ENCODE measurements at places on chromosomes 13 and 19. TPM values are rescaled to one million over a fixed set of nuclear protein-coding genes. Genes with fewer than 3 reads are reported as not detected.

Gene LRCH1
- 16.4 TPM for total RNA-seq

DNA sequence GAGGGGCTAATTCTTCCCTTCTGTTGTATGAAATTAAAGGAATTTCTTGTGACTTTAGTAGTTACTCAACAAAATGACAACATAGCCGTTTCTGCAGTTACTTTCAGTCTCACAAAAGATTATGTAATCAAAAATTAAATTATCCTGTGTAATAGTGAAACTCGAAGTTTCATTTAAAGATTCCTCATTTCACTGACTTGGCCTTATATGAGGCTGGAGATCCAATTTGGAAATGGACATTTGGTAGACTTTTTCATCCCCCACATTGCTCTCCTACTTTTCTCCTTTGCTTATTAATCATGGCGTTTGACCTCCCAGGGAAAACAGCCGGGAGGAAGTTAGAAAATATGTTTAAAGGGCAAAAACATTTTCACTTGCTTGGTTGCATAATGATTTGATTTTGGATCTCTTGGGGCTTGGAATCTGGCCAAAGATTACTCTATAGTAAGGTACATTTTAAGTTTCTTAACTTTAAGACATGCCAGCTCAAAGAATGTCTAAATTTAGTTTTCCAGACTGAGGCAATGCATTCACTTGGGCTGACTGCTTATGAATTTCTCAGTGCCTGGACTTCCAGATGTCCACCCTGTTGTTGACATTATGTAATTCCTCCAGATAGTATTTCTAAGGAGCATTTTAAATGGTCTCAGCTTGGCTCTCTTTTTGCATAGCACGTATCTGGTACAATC is 1364.9 kb upstream of the MIR17HG start:
- DNase-seq: no peak

GRCh38 chr19:48540110-48540509 is 11.9 kb upstream of the SULT2B1 start:
- no peak for DNase-seq

Gene USHBP1
- total RNA-seq: 0.11 TPM

Gene FBXL3
- total RNA-seq: 28.4 TPM

Gene TEX26
- not detected for total RNA-seq

DNA sequence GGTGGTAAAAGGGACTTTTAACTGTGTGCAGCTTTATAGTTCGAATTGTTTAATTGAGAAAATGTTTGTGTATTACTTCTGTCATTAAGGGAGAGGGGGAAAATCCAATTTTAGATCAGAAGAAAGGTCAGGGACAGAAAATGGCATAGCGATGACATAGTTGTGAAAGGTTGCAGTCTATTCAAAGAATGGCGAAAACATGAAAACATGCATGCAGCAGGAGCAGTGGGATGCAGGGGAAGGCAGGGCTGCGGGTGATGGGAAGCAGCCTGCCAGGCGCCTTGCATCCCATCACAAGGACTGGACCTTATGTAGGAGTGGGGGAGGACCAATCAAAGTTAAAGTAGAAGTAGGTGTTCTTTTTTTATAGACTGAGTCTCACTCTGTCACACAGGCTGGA is 125.9 kb downstream of the CDK8 start:
- DNase-seq: no peak

- no peak for DNase-seq
These were observed 148.6 kb upstream of the SOX21 start for GRCh38 chr13:94860981-94861407.

GRCh38 chr13:20331949-20332348 is 99.8 kb upstream of the GJB6 start:
- DNase-seq: no peak

DNA sequence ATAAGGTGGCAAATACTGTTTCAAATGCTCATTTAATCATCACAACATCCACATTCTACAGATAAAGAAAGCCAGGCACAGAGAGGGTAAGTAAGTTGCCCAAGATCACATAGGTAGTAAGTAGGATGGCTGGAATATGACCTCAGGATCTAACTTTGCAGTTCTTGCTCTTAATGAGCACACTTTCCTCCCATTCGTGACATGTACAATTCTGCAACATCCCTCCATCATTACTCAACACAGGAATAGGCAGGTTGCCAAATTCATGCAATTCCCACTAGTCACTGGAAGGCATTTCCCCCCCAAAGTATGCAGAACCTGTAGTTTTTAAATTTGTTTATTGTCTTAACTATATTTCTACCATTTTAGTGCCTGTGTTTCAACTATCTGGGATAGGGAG is 109.2 kb downstream of the OLFM4 start:
- DNase-seq: no peak

Gene GPR180
- total RNA-seq: 8.6 TPM

Gene SLITRK1
- total RNA-seq: not detected

Gene NXNL1
- total RNA-seq: not detected

Gene ZNF835
- 4.5 TPM for total RNA-seq

DNA sequence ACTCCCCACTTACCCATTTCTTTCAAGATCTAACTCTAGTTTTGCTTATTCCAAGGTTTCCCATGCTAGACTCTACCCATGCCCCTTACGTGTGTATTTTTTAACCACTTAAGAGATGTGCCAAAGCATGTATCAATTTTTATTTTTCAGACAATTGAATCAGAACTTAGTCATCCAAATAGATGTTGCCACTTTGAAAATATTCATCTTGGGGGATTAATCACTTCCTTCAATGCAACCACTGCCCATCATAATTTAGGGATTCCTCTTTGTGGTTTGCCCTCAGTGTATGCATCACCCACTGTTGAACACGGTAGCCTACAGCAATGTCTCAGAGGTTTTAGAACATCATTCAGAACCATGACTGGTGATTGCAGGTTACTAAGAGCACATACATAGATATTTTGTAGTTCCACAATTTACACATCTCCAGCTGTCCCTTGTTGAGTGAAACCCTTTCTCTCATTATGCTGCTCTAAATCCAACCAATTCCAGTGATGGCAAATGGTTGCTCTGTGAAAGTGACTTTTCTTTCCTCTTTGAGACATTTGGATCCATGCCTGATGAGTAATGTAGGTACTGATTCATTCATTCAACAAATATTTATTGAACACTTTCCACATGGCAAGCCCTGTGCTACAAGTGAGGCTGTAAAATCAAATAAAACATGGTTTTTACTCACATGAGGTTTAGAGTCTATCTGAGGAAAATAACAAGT is 60.6 kb upstream of the SERP2 start:
- DNase-seq: peak; percentile 47

- no peak for DNase-seq
These were observed 19.7 kb downstream of the ZNF536 start for GRCh38 chr19:30391554-30392551.

Gene GRIK5
- total RNA-seq: 1.7 TPM

GRCh38 chr13:66558506-66558905 is 671.6 kb downstream of the PCDH9 start:
- no peak for DNase-seq

DNA sequence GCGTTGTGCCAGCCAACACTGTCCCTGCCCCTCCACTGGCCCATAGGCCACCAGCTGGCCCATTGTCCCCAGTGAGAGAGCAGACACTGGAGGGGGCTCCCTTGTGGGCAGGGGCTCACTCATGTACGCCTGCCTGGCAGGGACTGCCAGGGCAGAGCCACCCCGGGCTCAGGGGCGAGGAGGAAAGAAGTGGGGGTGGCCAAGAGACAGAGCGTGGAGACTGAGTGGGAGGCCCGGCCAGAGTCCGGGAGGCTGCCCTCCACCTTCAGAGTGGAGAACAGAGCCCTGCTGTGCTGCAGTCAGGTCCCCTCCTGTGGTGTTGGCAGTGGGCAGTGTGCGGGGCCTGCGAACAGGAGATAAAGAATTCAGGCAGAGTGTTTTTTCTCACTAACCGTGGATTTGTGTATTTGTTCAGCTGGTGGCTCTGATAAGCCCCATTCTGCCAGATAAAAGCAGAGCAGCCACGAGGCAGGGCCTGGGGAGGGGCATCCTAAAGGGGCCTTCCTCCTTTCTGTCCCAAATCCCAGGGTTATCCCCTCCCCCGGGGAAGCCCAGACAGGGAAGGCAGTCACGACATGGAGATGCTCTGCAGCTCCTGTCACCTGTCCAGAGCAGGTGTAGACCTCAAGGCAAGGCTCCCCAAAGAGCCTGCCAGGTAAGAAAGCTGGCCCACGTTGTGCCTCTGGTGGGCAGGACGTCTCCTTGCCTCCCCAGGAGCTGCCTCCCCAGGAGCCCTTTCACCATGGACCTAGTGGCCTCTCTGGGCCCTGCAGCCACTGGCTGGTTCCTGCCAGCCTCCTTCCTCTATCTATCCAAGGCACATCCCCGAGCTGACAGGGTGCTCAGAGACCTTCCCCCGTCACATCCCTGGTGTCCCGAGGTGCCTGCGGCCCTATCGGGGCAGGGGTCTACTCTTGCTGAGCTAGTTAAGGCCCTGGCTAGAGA is 33.0 kb downstream of the LYL1 start:
- DNase-seq: no peak

- DNase-seq: no peak
These were observed 50.0 kb downstream of the TEX26 start for GRCh38 chr13:30982506-30982905.

GRCh38 chr13:53782488-53782961 is 753.9 kb downstream of the OLFM4 start:
- DNase-seq: peak; percentile 21

DNA sequence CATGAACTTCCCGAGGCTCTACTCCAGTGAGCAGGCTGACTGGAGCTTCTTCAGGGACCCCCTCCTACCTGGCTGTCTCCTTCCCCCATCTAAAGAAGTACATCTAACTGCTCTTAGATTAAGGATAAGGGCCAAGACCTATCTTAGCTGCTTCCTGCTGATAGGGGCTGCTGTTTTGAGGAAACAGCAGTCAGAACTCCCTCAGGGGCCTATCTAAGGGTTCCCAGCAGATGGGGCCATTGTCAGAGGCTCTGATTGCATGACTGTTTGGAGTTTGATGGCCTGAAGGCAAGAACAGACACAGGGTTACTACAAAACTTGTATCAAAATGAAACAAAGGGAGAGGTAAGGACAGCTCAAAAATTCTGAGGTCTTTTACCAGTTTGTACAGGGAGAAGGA is 2636.9 kb upstream of the PCDH20 start:
- no peak for DNase-seq

DNA sequence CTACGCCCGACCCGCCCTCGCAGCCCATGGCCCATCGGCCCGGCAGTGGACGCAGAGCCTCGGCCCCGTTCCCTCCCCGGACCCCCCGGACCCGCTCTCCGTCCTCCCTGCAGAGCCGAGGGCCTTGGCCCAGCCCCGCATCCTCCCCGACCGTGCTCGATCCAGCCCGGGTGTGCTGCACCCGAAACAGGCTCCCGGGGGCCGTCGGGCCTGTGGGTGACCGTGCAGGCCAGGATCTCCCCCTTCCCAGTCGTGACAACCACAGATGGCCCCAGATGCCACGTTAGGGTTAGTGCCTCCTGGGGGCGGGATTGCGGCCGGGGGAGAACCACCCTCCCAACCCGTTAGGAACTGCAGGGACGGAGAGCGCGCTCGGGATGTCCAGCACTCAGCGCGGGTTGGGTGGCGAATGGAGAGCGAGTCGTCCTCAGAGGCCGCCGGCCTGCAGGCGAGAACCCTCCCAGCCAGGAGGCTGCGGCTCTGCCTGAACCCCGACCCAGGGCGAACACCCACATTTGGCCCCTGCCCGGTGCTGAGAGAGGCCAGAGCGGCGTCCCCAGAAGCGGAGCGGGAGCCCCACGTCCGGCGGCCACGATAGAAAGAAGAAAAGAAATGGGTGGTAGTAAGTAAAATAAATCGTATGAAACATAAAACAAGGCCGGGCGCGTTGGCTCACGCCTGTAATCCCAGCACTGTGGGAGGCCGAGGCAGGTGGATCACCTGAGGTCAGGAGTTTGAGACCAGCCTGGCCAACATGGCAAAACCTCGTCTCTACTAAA is 6.7 kb upstream of the MADCAM1 start:
- DNase-seq: no peak

Gene SH2D3A
- total RNA-seq: 23.2 TPM

Gene FFAR1
- 0.35 TPM for total RNA-seq

DNA sequence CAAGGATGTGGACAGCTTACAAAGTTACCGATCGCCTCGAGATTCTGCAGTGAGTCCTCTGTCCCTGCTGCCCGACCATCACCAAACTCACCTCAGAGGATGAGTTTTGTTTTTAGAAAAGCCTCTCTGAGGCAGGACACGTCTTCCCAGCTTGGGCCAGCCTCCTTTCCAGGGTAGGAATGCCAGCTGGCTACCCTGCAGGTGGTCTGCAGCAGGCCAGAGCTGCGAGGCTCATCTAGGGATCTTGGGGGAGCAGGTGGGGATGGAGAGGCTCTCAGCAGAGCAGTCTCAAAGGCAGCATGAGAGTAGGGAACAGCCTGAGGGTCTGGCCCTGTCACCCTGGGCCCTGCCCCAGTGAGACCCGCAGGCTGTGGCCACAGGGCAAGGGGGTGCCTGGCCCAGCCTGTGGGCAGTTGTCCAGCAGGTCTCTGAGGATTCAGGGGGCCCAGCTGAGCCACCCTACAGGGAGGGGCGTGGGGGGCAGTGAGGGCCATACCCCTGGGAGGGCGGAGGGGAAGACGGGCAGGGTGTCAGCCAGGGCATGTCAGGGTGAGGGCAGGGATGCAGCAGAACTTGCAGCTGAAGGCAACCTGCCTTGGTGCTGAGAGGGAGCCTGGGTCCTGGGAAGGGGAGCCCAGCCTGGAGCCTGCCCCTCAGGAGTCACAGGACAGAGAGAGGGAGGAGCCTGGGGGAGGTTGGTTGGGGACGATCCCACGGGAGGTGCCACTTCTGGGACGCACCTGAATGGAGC is 57.3 kb upstream of the TPM4 start:
- DNase-seq: no peak

- no peak for DNase-seq
These were observed 2.9 kb upstream of the RCBTB2 start for GRCh38 chr13:48535766-48536165.

- DNase-seq: no peak
These were observed 143.4 kb downstream of the SOX1 start for GRCh38 chr13:112210371-112210770.

- DNase-seq: no peak
These were observed 8.6 kb upstream of the NAPA start for GRCh38 chr19:47523473-47523872.

DNA sequence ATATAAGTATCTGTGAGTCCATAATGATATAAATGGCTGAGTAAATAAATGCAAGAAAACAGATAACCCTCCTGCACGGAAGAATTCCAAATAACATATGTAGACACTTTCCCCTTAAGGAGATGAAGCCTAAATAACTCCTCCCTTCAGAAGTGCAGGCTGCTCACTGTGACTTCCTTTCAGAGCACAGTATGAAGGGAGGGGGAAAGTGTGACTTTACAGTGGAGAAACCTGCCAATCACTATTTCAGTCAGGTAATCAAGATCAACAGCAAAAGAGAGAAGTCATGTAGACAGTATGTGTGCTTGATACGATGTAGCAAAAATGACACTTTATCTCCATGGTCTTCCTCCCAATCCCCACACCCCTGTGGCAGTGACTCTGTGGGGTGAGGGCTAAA is 7.1 kb downstream of the GGACT start:
- no peak for DNase-seq

Gene PEAK3
- not detected for total RNA-seq

Data from activated CD4-positive, alpha-beta T cell treated with anti-CD3 and anti-CD28 coated beads for 36 hours (primary cell).